ENCODE measurements at places on chromosomes 6 and 20.

GRCh38 chr6:110859335-110859792 lies 15.2 kb upstream of the AMD1 start:
- DNase-seq = no peak

DNA sequence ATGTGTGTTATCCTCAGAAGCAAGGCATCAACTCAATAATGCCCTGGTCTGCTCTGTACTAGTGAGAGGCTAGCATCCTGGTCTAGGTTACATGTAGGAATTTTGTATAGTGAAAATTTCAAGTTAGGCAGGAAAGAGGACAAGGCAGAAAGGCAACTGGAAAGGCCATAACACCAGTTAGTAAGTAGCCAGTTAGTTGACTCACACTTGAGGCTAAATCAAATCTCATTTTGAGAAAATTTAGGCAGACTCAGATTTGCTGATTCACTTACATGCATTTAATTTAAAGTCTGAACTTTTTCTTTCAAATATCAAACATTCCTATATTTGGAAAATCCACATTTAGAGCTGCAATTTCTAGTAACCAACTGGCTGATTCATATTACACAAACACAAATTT lies 184.5 kb upstream of the TCF21 start:
- no peak for DNase-seq

GRCh38 chr6:125077453-125077852 lies 76.1 kb upstream of the TPD52L1 start:
- no peak for DNase-seq

DNA sequence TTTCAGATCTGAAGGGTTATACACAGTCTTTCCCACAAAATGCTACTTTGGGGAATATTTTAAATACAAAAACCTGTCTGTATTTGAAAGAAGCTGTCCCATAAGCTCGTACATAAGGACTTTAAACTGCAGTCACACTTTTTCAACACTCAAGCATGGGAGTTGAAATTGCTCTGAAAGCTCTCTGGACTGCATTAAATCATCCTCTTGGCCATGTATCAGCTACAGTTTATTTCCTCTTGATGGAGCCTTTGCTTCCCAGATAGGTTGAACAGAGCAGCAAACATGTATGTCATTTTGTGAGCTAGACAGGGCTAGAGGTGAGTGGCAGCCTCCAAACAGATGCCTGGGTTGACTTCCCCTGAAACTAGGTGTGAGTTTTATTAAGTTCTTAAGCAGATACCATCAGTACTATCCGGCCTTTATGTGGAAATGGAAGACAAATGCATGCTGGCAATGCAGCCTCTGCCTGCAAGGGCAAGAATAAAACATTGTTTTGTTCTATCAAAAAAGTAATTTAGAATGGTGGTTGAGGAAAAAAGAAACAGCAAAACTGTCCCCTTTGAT lies 105.9 kb upstream of the ENPP5 start:
- DNase-seq = no peak
